T-helper 2 cell (primary cell): ENCODE measurements at places on chromosomes 3 and 15.
A peak's percentile ranks its signal among the peaks of the same experiment; 100 is the strongest.

GRCh38 chr3:5192571-5193365 is 5.3 kb downstream of the EDEM1 start:
- no peak for DNase-seq

GRCh38 chr3:60917141-60917540 is 334.1 kb downstream of the FHIT start:
- no peak for DNase-seq

GRCh38 chr3:170724599-170725280 is 138.9 kb upstream of the SLC7A14 start:
- DNase-seq: no peak

- no peak for DNase-seq
Observed at GRCh38 chr3:190031887-190032752, 88.6 kb downstream of the P3H2 start.

GRCh38 chr15:76866716-76867321 is 38.3 kb downstream of the SCAPER start:
- DNase-seq: peak; percentile 49

DNA sequence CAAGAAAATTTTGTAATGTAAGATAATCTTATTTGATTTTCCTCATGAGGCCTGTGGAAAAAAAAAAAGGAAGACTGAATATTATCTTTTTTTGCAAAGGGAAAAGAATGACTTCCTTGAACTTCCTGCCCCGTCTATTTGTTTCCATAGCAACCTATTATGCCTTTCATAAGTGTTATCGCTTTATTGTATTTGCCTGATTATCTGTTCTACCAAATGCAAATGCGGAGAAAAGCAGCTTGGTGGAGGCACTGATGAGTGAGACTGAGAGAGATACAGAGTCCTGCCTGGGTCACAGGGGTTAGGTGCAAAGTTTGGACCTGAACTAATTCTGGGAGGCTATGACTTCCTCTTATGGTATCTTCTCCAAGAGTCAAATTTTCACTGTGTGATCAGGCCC is 334.0 kb upstream of the KCNMB2 start:
- no peak for DNase-seq

- no peak for DNase-seq
Observed at GRCh38 chr15:100120111-100120510, 221.7 kb downstream of the ADAMTS17 start.

DNA sequence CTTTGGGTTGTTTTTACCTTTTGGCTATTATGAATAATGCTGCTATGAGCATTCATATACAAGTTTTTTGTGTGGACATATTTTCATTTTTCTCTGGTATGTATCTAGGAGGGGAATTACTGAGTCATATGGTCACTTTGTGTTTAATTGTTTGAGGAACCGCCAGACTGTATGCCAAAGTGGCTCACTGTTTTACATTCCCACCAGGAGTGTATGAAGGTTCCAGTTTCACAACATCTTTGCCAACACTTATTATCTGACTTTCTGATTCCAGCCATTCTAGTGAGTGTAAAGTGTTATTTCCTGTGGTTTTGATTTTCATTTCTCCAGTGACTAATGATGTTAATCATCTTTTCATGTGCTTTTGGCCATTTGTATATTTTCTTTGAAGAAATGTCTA is 51.8 kb downstream of the CMTM7 start:
- DNase-seq: no peak

GRCh38 chr3:71893122-71893521 is 108.2 kb upstream of the PROK2 start:
- DNase-seq: no peak

- DNase-seq: no peak
Observed at GRCh38 chr3:78154521-78155186, 1114.8 kb downstream of the ROBO2 start.

- peak; percentile 34 for DNase-seq
Observed at GRCh38 chr3:14425581-14426304, 23.3 kb downstream of the SLC6A6 start.

- no peak for DNase-seq
Observed at GRCh38 chr3:175573226-175573625, 714.1 kb downstream of the NAALADL2 start.

DNA sequence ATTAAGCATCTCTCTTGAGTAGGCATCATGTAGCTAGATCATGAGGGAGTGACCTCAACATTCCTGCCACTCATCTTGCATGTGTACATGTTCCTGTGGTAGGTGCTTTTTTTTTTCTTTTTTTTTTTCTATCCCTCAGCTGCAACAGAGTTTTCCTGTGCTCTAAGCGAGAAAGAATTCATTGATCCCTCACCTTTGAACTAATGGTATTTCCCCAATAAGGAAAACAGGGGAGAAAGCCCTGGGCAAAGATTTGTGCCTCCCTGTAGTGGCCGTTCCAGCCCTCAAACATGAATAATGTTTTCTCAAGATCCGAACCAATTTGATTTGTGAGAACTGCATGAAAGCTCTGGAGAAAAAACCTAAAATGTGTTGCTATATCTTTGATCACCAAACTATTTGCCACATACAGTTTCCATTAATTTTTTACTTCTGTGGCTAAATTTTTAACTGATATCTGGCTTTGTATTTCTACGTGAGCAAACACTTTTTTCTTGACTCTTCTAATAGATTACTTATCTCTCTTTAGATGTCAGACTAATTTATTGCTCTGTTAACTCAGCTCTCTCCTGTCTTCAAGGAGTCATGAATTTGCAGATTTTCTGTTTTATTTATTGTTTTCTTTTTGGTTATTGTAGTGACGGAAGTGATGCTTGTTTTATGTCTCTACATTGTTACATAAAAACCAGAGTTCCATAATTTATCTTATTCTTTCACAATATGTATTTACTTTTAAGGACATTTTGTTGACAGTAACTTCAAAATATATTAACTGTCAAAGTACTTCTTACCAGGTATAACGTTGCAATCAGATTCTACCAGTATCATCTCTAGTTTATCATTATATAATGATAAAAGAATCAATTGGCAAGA is 1396.5 kb downstream of the OTOL1 start:
- no peak for DNase-seq
